ENCODE measurements at places on chromosomes 4 and X.

- DNase-seq = no peak
These were observed 32.8 kb upstream of the DCLK2 start for GRCh38 chr4:150045410-150045809.

DNA sequence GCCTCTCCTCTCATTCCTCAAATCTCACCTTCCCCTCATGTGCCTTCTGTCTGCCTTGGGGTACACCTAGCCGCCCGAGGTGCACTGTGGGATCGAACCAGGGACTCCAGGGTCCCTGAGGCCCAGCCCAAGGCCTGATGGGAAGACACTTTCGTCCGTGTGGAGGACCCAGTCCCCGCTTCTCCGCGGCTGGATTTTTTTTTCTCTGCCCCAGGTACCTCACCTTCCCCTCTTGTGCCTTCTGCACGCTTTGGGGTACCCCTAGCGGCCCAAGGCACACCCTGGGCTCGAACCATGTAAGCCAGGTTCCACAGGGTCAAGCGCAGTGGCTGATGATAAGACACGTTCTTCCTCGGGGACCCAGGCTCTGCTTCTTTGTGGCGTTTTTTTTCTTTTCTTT, 530.7 kb downstream of the CWH43 start:
- no peak for DNase-seq

DNA sequence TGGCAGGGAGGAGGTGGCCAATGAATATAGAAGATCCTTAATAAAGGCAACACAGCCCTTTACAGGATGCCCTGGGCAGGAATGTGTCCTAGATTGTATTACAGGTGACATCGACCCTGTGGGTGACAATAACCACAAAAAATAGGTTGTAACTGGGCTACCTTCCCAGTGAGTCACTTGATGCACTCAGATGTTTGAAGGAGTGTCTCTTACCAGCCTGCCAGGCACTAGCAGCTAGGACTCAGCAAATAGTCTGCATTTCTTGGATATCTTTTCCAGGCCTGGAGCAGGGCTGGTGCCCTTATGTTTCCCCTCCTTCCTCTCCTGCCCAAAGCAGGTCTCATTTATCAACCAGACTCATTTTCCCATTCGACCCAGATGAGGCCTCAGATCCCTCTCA, 50.9 kb upstream of the TMEM164 start:
- no peak for DNase-seq

- no peak for DNase-seq
These were observed 15.7 kb downstream of the FAM184B start for GRCh38 chr4:17765514-17766286.

DNA sequence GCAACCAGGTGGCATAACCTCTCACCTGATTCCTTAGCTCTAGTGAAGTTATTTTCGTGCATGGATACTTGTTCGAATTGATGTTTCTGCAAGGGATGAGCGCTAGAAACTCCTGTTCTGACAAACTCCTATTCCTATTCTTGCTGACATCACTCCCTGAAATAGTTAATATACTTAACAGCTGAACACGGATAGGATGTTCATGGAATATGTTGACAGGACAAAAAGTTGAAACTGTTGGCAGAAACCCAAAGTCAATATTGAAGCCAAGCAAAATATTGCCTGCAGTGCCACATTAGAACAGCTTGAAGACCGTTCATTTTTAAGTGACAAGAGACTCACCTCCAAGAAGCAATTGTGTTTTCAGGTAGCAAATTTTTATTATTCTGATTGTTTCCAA, at the start of gene KLKB1:
Gene KLKB1, plus strand, starts transcription at position 287 of the 400 bp plus-strand sequence. CDS start 689 bp downstream, outside the sequence.
- no peak for DNase-seq

GRCh38 chrX:155662282-155662681, 49.5 kb upstream of the TMLHE start:
- DNase-seq = no peak

- DNase-seq = no peak
These were observed 724.8 kb upstream of the FTHL17 start for GRCh38 chrX:31796624-31797023.

GRCh38 chr4:112060212-112060611, 85.0 kb upstream of the FAM241A start:
- no peak for DNase-seq

DNA sequence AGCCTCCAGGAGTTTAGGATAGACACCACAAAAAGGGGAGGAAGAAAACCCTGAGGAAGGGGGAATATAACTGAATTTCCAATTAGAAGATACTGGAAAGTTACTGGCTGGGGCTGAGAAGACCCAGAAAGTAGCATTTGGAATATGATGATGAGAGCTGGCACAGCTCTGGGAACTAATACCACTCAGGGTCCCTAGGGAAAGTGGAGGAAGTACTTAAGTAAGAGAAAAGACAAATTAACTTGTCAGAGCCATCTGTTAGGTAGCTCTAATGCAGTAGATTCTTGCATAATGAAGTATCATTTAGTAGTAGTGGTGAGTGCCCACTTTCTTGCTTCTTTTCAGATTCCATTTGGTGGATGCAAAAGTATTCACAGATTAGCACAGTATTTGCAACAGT, 90.8 kb upstream of the TSPAN5 start:
- DNase-seq = no peak

DNA sequence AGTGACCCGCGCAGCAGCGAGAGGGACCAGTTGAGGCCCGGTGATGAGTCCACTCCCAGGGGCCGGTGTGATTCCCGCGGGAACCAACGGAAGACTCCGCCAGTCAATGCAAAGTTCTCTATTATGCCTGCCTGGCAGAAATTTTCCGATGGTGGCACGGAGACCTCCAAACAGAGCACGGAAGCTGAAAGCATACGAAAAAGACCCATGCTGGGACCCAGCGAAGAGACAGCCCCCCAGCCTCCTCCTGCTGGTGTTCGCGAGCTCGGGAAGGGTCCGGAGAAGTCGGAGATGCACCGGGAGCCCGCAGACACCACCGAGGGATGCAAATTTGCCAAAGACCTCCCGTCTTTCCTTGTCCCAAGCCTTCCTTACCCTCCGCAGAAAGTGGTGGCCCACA, 71.7 kb downstream of the AASDH start:
- no peak for DNase-seq

DNA sequence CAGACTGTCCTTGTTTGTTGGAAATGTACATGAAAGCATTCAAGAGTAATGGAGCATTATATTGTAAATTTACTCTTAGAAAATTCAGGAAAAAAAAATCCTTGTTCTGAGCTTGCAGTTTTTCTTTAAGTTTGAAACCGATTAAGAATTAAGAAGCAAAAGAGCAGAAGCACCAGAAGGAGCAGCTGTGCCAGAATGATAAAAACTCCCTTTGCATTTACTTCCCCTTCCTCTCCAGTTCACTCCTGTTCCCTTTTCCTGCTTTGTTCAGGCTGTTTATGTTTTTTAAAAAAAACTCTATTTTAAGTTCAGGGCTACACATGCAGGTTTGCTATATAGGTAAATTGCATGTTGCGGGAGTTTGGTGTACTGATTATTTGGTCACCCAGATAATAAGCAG, 90.3 kb downstream of the ATOH1 start:
- no peak for DNase-seq

- no peak for DNase-seq
These were observed 52.8 kb downstream of the NPFFR2 start for GRCh38 chr4:72084587-72085011.

GRCh38 chrX:70190225-70190624, 12.9 kb downstream of the DGAT2L6 start:
- DNase-seq = no peak

- no peak for DNase-seq
These were observed 60.4 kb downstream of the SHROOM2 start for GRCh38 chrX:9846631-9847030.

GRCh38 chr4:108034565-108034964, 44.9 kb downstream of the HADH start:
- DNase-seq = no peak

DNA sequence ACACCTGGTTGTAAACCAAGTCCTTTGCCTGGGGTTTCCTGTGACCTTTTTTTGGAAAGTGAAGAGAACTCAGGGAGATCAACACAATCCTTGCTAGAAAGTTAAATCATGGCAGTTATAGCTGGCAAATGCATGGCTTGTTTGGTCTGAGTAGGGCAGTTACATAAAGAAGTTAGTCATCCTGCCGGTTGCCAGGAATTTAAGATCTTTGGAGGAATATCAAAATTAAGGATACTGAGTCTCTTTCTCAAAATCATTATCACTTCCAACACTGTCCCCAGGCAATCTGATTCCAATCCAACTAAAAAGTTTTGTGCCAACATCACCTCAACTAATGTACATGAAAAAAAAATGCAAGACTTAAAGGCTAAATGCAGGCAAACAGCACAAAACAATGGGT, 40.3 kb downstream of the C4orf54 start:
- DNase-seq = no peak

DNA sequence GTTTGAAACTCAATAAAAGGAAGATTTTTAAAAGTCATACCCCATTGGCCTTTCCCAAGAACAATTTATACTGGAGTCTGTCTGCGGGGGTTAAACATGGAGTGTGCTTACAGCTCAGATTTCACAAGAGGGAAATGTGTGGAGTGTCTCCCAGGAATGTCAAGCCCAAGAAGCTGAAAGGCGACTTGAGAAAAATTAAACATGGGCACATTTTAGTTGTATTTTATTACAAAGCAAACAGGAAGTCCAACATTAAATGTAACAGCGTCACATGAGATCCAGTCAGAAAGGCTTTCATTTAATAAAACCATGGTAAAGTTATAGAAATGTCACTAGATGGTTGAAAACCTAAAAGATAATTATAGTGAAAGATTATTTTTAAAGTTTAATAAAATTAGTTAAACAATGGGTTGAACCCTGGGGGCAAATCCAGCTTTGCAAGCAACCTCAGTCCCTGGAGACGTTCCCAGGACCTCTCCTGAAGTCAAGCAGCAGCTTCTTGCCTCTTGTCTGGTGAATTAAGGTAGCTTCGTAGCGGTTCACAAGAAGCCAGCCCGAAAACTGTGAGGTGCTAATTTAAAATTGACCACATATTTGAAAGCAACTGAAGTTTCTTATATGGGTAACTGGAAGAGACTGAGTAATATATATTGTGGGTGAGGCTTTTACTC, 168.4 kb upstream of the EDNRA start:
- no peak for DNase-seq

GRCh38 chr4:112557676-112558411, 41.9 kb upstream of the NEUROG2 start:
- no peak for DNase-seq

GRCh38 chrX:142299406-142299805, 94.3 kb upstream of the MAGEC2 start:
- DNase-seq = no peak

GRCh38 chrX:642436-643240, 12.0 kb downstream of the SHOX start:
- no peak for DNase-seq

DNA sequence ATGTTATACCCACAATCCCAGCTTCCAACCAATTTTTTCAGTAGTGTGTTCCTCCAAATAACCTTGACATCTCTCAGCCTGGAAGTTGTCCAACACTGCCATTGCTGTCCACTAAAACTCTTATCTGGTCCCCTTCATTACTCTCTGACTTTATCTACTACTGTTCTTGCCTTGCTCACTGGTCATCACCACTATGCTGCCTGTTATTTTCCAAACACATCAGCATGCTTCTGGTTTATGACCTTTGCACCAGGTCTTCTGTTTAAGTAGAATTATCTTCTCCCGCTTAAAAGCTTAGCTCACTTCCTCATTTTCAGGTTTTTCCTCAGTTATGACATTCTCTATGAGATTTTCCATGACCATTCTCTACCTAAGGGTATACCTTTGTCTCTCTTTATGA, 5.5 kb downstream of the ELMOD2 start:
- DNase-seq = no peak

DNA sequence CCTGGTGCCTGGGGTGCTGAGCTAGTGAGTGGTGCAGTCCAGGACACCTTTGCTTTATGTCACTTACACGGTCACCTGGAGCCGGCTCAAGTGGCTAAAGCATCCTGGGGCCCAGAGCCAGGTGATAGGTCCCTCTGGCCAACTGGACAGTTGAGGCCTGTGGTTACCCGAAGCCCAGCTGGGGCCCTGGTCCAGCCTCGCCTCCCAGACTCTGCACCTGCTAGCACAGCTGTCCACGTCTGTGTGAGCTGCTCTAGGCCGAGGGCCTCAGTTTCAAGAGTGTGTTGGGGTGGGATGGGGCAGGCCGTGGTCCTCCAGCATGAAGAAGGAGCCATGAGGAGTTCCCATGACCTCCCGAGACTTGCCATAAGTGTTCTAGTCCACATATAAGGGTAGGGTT, 7.7 kb upstream of the ADD1 start:
- no peak for DNase-seq

DNA sequence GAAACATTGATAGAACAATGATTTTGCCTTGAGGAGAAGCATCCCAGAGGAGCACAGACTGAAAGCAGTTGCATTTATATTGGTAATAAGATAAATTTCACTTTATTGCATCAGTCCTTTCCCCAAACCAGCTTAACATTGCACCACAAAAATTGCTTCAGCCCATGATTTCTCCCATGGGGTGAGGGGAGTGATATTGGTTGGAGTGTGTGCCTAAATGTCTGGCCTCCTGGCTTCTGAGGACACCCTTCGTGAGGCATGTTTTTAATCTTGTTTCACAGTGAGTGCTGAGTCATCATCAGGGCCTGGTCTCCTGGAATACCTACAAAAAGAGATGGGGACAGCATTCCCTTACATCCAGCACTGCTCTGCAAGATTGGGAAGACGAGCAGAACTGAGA, 487.9 kb downstream of the C4orf33 start:
- DNase-seq = no peak

DNA sequence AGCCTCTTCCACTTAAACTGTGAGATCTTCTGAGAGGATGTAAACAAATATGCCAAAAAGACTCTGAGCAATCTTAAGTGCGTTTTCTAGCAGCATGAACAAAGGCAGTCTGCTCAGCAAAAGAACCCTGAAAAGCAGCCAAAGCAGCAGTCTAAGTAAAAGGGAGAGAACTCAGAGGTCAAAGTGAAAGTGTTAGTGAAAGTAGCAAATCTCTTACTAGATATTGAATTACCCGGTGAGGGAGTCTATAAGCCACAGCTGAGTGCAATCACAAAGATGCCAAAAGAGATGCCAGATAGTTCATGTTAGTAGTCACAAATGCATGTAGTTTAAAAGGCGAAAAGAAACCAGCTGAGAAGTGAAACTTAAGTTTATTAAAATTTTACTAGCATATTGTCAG, 7.9 kb upstream of the GNRHR start:
- no peak for DNase-seq

- DNase-seq = peak; percentile 68
These were observed 12.4 kb downstream of the GPAT3 start for GRCh38 chr4:83548151-83548905.

DNA sequence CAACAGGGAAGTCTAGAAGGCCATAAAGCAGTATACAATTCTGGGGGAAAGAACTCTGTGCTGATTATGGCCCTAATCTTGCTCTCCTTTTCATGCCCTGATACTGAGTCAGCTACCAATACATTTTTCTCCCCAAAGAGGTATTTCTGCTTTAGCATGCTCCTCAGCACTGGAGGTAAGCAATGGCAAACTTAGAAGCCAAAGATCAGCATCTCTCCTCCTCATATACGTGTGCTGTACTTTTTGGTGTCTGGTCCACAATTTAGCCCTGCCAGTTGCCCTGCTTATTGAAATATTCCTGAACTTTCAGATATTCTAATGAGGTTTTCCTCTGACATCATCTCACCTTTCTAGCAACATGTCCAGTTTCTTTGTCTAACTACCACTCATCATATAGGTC, 226.2 kb downstream of the FSTL5 start:
- DNase-seq = no peak

- DNase-seq = no peak
These were observed at the start of gene UNC5C for GRCh38 chr4:95548738-95549245. Gene UNC5C, minus strand, starts transcription at chr4:95548973.

Measured in CD4-positive, alpha-beta T cell treated with Interferon gamma for 1 hour (primary cell).